ENCODE measurements at places on chromosomes 7 and 10.

DNA sequence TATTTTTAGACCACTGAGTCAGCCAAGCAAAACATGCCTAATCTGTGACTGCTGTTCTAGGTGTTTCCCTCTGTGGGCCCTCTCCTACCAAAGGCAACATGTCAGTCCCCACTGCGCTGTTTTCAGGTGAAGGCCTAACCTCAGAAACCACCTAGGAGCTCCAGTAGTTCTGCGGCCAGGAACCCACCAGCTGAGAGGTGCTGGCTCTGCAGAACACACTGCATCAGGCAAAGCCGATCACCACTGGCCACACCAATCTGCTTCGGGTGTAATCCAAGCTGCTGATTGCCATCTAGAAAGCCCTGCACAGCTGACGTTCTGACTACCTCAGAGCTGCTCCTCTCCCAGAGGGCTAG, 14.9 kb downstream of the CAMK2G start:
- DNase-seq, result no peak

GRCh38 chr7:142508251-142508650, 241.0 kb upstream of the PRSS1 start:
- no peak for DNase-seq

GRCh38 chr7:128235471-128235870, 5.6 kb upstream of the LEP start:
- no peak for DNase-seq

DNA sequence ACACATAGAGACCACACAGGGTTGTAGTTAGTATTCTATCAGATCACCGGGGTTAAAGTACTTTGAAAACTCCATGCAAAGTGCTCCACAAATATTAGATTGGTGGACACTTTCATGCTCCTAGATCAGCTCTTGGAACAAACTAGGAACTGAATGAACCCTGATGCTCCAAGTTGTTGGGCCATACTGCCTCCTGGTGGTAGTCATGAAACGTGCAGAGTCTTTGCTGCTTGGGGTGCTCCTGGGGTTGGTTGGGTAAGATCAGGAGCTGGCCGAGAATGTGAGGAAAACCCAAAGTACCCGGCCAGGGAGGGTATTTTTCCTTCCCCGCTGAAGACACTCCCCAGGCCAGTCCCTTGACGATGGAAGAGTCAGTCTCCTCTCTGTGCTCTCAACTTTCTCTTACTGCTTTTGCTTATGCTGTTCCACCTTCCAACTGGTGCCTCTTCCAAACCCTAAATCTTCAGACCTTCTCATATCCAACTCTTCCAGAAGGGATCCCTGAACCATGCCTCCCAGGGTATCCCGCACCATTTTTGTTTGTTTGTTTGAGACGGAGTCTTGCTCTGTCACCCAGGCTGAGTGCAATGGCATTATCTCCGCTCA, 918 bp upstream of the RPEL1 start:
- no peak for DNase-seq

DNA sequence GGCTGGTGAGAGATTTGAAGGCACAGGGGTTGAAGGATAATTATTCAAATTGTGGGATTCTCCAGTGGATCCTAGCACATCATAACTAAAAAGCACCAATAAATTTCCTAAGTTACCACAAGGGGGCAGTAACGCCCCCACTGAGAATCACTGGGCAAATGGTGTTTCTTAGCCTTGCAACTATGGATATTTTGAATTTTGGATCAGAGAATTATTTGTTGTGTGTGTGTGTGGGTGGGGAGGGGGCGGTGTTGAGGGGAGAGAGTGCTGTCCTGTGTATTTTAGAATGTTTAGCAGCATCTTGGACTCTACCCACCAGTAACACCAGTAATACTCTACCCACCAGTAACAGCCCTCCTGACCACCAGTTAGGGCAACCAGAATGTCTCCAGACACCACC, 63.3 kb upstream of the PRKG1 start:
- DNase-seq, result no peak

DNA sequence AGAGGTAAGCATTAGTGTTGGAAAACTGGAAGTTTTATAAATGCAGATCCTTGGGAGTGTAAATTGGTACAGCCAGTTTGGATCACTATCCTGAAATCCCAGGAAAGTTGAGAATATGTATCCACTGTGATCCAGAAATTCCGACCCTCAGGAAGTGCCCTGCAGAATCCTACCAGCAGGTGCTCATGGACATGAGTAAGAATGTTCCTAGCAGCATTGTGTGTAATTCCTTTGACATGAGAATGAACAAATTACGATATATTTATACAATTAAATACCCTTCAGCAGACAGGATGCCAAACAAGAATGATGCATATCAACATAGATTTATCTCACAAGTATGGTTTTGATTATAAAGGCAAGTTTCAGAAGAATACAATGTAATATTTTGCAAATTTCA, 181.6 kb downstream of the XPNPEP1 start:
- no peak for DNase-seq

DNA sequence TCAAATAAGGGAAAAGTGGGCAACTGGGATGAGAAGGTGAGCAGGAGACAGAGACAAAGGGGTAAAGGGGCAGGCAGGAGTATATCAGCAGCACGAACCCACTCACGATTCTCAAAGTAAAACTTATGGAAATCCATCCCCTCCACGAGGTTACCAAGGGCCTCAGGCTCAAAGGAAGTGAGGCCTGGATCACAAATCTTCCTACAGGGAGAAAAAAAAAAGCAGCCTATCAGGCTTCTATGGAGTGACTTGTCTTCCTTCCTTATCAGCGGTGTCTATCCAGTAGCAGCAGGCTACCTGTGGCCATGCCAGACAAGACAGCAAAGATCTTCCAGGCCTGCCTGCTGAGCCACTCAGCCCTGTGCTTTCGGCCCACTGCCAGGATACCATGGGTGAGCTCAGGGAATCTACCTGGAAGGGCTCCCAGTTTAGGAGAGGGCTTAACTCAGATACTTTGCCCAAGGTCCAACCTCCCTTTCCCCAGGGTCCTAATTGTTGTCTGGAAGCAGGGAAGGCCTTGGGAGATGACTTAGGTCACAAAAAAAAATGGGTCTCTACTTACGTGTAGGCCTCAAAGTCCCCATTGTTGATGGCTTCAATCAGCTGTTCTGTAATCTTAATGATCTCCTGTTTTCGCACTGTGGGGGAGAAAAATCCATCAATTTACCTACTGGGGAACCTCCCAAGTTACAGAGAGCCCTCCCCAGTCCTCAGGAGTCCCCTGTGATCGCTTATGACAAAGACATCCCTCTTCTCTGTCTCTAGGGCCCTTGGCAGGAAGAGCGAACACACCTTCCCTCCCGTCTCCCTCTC, 5.7 kb upstream of the NDST2 start:
- DNase-seq, result no peak

DNA sequence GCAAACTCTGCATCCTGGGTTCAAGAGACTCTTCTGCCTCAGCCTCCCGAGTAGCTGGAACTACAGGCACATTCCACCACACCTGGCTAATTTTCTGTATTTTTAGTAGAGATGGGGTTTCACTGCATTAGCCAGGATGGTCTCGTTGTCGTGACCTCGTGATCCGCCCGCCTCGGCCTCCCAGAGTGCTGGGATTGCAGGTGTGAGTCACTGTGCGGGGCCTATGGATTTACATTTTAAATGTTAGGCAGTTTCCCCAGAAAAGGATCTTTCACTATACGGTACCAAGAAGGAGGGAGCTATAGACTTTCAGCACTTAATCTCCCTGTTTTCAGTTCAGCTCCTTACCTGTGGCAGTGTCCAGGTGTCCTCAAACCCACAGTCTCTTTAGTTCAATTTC, 50.8 kb downstream of the SIRT1 start:
- DNase-seq, result no peak

GRCh38 chr10:119501690-119502089, 40.8 kb downstream of the RGS10 start:
- DNase-seq, result no peak

DNA sequence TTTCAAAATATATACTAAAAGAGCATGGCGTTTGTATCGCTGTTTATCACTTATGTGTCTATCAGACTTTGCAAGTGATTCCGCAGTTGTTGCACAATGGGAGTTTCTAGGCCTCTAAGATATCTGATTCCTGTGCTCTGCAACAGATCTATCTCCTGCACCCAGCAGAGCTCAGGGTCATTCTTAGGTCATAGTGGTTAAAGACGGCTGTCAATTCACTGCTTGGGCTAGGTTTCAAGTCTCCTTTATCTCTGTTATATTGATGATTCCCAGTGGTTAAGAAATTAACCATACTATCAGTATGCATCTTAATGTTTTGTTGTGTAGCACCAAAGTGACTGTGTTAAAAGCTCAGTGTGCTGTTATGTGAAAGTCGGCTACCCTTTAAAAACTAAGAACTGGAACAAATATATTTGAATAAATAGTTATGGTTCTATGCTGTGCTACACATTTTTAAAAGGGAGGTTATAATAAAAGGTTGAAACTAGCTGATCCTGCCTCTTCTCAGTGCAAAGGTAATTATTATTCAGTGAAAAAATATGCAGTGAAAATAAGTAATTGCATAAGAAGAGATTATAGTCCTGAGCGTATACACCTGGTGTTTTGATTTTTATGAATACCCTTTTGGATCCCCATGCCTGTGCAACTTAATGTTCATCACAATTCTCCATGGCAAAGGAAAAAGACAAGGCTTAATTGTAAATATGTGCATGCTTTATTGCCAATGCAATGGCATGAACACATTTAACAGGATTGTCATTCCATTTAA, 24.0 kb downstream of the HOXA1 start:
- no peak for DNase-seq

- DNase-seq, result no peak
Observed at GRCh38 chr10:121440461-121440860, 157.8 kb downstream of the FGFR2 start.

DNA sequence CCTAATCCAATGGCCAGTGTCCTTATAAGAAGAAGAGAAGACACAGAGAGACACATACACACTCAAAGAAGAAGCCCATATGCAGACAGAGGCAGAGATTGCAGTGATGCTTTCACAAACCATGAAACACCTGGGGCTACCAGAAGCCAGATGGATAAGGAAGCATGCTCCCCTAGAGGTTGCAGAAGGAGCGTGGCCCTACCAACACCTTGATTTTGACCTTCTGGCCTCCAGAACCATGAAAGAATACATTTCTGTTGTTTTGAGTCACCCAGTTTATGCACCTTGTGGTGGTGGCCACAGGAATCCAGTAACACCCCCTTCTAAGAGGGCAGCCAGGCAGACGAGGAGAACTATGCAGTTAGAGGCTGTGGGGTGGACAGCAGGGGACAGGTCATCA, 43.5 kb downstream of the AOC1 start:
- no peak for DNase-seq

GRCh38 chr10:72079356-72079755, 9.0 kb downstream of the SPOCK2 start:
- no peak for DNase-seq

DNA sequence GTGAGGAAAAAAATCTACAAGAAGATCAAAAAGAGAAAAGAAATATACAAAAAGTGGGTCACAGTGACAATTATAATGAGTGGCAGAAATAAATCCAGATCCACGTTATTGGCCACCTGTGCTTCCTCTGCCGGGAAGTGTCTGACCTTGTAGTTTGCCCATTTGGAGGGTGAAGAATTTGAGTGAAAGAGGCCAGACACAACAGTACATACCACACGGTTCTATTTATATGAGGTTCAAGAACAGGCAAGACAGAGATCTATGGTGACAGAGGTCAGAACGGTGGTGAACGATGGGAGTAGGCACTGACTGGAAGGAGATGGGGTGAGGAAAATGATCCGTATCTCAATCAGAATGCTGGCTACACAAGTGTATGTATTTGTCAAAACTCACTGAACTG, 17.1 kb downstream of the PARP12 start:
- DNase-seq, result no peak

DNA sequence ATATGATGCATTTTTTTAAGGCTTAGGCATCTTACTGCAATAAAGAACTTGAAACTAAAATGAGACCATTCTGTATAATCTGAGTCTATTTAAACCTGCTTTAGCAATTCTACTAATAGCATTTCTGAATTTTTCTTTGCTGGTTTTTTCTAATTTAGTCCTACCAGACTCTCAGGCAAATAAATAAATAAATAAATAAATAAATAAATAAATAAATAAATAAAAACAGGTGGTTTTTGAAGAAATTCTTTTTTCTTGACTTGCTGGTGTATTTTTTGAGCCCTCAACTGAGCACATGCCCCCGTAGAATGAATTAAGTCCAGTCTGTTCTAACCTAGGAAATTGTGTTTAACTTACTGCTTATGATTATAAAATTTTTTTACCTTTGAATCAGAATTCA, 134.7 kb upstream of the FOXP2 start:
- no peak for DNase-seq

DNA sequence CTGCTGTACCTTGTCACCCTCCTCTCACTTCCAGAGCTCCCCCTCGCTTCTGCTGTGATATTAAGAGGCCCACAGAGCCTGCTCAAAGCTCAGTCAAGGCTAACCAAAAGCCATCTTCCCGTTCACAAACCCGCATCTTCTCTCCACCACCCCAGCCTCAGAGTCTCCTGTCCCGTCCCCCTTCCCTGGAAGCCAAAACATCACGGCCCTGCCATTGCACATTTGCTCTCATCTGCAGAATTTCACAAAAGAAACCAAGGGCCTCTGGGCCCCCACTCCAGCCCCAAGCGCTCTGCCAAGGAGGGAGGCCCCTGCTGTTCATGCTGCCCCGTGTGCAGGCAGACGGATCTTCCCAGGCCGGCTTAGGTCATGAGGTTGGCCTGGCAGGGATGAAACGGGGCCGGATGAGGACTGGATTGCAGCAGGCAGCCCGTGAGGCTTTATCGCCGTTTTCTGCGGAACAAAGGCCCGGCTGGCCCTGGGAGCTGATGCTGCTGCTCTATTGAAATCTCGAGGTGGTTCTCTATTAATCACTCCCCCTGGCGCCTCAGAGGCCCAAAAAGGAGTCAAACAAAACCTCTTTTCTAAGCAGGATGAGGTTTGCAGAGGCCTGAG, 31.6 kb upstream of the FOXK1 start:
- DNase-seq, result no peak

GRCh38 chr7:37633048-37633447, 50.5 kb upstream of the GPR141 start:
- no peak for DNase-seq

DNA sequence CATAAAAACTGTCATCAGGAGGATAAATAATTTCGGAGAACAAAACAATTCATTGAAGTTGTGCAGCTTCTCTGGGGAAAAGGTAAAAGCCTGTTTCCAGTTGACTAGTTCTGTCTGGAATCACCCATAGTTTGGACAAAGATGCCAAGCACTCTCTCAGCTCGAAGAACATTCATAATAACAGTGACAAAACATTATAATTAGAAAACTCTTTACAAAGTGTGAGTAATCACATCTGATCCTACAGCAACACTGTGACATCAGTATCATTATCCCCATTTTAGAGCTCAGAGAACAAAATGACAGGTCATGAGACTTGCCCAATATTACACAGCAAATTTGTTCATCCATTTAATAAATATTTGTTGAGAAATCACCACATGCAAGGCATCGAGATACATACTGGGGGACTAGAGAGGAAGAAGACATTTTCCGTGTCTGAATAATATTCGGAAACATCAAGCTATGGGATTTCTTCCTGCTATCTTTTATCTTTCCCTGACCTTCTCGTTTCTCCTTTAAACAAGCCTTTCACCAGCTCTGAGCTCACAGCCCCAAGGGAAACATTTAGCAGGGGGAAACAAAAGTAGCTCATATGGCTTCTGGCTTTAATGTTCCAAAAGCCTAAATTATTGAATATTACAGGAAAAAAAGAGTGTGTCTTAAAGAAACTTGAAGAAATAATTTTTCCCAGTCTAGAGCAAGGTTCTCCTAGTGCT, 123.3 kb upstream of the GHITM start:
- no peak for DNase-seq

GRCh38 chr7:143405173-143406001, 3.3 kb downstream of the EPHA1 start:
- DNase-seq, result no peak
